ENCODE measurements at places on chromosomes 16 and 17. TPM values are rescaled to one million over a fixed set of nuclear protein-coding genes. Genes with fewer than 3 reads are reported as not detected.

USP36 gene
- total RNA-seq, result 57.1 TPM

TEKT3 gene
- total RNA-seq, result 1.1 TPM

- no peak overlapping the region for H3K4me3 ChIP-seq
- H3K4me1 ChIP-seq, result no peaks in the 10 kb centered on the region
- no peak overlapping the region for H3K27ac ChIP-seq
- no peak for DNase-seq
- H3K36me3 ChIP-seq, result no peaks in the 10 kb centered on the region
These were observed 5.0 kb downstream of the CAMKK1 start for GRCh38 chr17:3887804-3888203.

- no peaks in the 10 kb centered on the region for H3K4me1 ChIP-seq
- no peak overlapping the region for H3K4me3 ChIP-seq
- DNase-seq, result no peak
- H3K36me3 ChIP-seq, result peaks cover 22% of the 10 kb centered on the region
- H3K27ac ChIP-seq, result no peak overlapping the region
These were observed 179.8 kb downstream of the KATNIP start for GRCh38 chr16:27729516-27730304.

MGAT5B gene
- total RNA-seq, result 3.5 TPM

CLDN9 gene
- total RNA-seq, result not detected

- no peaks in the 10 kb centered on the region for H3K36me3 ChIP-seq
- no peak overlapping the region for H3K27ac ChIP-seq
- no peak for DNase-seq
- no peak overlapping the region for H3K4me3 ChIP-seq
- no peaks in the 10 kb centered on the region for H3K4me1 ChIP-seq
- H3K27me3 ChIP-seq, result no peaks in the 10 kb centered on the region
These were observed 73.4 kb upstream of the CREBBP start for GRCh38 chr16:3953728-3954410.

TPPP3 gene
- 1.2 TPM for total RNA-seq

GRCh38 chr16:85969591-85969990 lies 70.6 kb downstream of the IRF8 start:
- no peak overlapping the region for H3K27ac ChIP-seq
- H3K4me1 ChIP-seq, result no peaks in the 10 kb centered on the region
- no peaks in the 10 kb centered on the region for H3K27me3 ChIP-seq
- no peak overlapping the region for H3K4me3 ChIP-seq
- no peaks in the 10 kb centered on the region for H3K36me3 ChIP-seq

GRCh38 chr17:44205962-44206824 lies 6.5 kb upstream of the ATXN7L3 start:
- H3K27ac ChIP-seq, result no peak overlapping the region
- no peak overlapping the region for H3K4me3 ChIP-seq
- peaks cover 46% of the 10 kb centered on the region for H3K36me3 ChIP-seq
- peak; percentile 68 for DNase-seq
- H3K27me3 ChIP-seq, result no peaks in the 10 kb centered on the region

All from endodermal cell (in vitro differentiated cells).